ENCODE measurements at places on chromosomes 6 and 20.

DNA sequence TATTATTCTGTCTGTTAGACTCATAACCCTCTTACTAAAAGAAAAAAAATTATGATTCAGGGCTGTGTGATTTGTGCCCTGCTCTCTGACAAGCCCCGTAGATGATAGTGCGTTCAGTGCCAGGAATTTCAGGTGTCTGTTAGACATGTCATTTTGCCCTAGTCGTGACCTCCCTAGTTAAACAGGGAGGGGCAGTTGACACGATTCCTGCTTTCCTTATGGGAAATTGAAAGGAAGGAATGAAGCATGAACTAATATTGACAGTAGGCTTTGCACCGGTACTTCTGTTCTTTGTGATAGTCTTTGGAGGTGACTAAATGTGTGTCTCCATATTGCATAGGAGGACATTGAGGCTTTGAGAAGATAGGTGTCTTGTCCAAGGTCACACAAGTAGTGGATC, 26.3 kb downstream of the RPRD1B start:
- no peak for DNase-seq

DNA sequence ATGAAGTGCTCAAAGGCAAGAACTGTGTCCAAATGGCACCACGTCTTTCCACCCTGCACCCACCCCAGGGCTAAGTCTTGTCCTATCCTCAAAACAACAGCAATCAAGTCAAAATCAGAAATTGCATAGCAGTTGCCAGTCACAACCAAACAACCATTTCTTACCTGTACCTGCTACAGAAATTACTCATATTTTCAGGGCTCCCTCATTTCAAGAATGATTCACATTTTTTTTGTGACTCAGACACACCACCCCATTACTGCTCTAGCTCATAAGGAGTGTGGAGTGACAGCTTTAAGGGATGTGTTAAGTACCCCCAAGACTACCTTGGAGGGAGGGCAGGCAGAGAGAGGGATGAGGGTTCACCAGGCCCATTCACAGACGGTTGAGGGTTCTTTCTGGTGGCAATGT, 111.7 kb downstream of the TRERF1 start:
- DNase-seq: no peak

DNA sequence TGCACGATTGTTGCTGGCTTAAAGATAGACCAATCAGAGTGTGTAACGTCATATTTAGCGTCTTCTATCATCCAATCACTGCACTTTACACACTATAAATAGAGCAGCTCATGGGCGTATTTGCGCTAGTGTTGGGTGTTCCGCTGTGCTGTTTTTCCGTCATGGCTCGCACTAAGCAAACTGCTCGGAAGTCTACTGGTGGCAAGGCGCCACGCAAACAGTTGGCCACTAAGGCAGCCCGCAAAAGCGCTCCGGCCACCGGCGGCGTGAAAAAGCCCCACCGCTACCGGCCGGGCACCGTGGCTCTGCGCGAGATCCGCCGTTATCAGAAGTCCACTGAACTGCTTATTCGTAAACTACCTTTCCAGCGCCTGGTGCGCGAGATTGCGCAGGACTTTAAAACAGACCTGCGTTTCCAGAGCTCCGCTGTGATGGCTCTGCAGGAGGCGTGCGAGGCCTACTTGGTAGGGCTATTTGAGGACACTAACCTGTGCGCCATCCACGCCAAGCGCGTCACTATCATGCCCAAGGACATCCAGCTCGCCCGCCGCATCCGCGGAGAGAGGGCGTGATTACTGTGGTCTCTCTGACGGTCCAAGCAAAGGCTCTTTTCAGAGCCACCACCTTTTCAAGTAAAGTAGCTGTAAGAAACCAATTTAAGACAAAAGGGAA, 57.9 kb downstream of the TRIM38 start:
- peak; percentile 94 for DNase-seq

DNA sequence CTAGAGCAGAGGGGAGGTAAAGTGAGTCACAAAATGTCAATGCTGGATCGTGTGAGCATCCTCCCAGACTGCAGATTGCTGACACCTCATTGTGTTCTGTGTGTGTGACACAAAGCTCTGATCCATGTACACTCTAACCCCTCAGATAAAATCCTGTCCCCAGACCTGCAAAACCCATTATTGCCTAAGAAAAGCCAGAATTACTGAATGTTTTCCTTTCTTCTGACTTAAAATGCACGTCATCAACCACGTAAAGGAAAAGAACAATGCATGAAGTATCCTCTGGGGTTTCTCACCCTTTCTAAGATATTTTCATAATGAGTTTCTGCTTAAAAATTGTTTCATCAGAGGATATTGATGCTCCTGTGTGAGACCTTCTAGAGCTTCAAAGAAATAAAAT, 218.0 kb upstream of the PREP start:
- peak; percentile 32 for DNase-seq

- no peak for DNase-seq
Measured at GRCh38 chr20:38055848-38056247, 22.3 kb downstream of the RPRD1B start.

GRCh38 chr20:10132387-10132786, 86.2 kb upstream of the SNAP25 start:
- no peak for DNase-seq

GRCh38 chr6:48733581-48733980, 622.6 kb upstream of the PTCHD4 start:
- no peak for DNase-seq

DNA sequence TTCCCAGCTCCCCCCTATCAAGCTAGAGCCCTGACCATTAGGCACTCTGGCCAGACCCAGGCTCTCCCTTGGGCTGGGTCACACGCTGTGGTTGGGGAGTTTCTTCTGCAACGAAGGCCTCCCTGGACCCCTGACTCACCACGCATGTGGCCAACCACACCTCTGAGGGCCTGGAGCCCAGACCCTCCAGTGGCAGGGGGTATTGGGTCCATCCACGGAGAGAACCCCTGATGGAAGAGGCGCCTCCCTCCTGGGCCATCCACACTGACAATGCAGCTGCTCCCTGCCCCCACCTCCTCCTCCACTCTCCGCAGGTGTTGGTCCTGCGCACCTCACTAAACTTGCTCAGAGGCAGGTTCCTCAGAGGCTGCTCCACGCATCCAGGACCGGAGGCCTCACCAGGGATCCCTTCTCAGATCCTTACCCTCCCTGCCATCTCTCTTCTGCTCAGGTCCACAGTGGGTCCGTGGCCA, 125.4 kb downstream of the RNASET2 start:
- no peak for DNase-seq

- no peak for DNase-seq
Measured at GRCh38 chr6:161660666-161661571, 387.1 kb upstream of the AGPAT4 start.

DNA sequence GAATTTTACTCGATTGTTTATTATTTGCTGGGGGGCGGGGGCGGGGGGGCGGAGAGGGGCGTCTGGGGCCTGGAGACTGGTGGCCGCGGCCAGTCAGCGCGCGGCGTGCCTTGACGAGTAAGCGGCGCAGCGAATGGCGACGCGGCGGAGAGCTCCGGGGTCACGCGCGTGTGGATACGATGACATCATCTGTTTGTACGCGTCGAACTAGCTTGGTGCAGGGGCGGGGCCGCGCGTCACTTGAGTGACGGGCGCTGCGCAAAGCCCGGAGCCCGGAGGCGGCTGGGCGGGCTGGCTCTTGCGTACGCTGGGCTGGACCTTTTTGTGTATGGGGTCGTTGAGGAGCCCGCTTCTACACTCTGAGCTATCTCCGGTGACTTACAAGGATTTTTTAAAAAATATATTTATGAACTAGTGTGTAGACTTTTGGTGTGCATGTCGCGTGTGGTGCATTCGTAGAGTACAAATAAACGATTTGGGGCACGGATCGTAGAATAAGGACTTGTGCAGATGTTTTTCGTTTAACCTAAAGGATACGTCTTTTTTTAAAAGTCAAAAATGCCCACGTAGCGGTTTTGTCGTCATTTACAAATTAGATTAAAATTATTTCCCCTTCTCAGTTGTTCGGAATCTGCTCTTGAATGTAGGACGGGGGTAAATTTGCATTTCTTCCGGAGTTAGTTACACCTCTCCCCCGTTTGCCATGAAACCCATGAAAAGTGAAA, 2.2 kb upstream of the FOXO3 start:
- DNase-seq: peak; percentile 100

DNA sequence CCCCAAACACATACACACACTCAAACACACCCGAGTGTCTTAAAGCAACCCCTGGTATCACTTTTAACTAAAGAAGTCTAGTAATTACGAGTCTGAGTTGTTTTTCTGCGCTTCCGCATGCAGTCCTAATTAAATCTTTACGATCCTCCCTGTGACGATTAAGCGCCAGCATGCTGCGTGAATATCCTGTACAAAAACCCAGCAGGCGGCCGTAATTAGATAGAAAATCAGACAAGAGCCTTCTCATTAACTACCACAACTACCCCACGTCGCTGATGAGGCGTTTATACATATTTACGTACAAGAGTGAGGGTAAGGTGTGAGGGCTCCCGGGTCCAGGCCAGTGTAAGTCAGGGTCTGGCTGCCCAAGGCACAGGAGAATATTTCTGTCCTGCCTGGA, 8.1 kb downstream of the TFAP2B start:
- DNase-seq: no peak

DNA sequence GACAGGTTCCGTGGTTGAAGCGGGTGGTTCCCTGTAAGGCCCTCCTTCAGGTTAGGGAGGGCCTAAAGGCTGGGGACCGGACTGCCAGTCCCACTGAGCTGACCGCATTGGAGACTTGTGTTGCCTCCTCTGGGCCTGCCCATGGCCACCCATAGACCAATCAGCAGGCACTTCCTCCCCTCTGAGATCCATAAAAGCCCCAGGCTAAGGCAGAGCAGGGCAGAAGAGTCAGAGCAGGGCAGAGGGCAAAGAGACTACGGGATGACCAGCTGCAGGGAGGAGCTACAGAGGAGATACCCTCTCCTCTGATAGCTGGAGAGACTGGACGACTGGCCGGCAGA, 537.4 kb downstream of the TENT5A start:
- no peak for DNase-seq

GRCh38 chr6:2230659-2231277, 14.6 kb downstream of the GMDS start:
- no peak for DNase-seq
